ENCODE measurements at places on chromosomes 4 and X. TPM values are rescaled to one million over a fixed set of nuclear protein-coding genes. Genes with fewer than 3 reads are reported as not detected.

PALLD gene
- total RNA-seq = 83.5 TPM

PPP1R2C gene
- not detected for total RNA-seq

DNA sequence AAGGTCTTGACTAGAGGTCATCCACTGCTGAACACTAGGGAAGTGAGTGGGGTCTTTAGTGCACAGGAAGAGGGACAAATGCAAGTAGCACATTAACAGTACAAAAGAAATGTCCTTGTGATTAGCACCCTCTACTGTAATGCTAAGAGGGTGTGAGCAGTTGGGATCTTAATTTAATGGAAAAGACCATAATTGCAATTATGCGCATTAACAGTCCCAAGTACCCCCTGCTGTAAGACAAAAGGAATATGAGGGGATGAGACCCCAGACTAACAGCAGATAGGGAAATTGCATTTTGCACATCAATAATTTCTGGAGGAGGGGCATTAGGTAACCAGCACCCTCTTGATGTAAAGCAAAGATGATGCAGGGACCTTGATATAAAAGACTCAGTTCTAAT lies 285.0 kb downstream of the CHIC1 start:
- no peak for DNase-seq

DNA sequence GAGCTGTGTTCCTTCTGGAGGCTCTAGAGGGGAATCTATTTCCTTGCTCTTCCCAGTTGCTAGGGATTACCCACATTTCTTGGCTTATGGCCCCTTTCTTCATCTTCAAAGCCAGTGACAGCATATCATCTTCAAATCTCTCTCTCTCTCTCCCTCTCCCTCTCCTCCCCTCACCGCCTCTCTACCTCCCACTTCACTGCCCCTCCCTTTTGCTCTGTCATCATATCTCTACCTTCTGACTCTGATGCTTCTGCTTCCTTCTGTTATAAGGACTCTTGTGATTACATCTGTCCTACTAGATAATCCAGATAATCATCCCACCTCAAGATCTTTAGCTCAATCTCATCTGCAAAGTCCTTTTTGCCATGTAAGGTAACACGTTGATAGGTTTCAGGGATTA lies 93.1 kb upstream of the TEX13D start:
- no peak for DNase-seq

- no peak for DNase-seq
These were observed 223.7 kb upstream of the DIPK2B start for GRCh38 chrX:45424326-45424725.

DNA sequence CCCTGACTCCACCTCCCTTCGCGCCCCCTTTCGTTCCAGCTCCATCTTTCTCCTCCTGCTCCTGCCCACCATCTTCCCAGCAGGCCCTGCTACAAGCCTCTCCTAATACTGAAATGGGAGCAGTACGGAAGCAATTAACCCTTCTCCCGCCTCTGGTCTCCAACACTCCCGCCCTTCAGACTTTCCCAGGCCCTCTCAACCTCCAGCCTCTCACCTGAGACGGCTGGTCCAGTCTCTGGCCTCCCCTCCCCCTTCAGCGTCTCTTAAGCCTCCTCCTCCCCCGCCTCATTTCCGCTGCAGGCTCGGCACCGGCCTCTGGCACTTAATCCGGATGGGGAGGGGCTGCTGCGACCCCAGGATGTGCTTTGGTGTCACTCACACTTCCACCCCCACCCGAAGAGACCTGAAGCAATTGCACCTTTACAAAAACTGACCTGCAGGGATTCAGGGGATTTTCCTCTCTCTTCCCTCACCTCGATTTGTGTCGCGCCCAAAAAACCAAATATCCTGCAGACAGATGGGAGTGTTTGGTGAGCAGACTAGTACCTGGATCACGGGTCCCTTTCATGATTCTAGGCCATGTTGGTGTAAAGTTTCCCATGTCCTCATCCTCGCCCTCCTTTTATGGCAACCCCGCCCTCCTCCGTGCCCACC lies 657 bp downstream of the TCEAL8 start:
- peak; percentile 19 for DNase-seq

DNA sequence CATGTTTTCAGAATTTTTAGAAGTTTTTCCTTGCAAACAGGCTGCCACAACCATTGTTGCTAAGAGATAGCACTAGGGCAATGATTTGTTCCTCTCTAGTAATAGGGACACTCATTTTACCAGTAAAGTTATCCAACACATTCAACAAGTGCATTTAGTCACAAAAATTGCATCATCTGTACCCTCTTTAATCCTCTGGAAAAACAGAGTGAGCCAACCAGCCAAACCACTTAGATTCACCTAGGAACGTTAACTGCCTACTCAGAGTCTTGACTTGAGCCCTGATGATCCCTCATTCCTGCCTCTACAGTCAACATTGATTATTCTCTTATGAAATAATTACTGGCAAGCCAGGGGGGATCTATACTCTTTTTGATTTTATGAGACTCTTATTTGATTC lies 17.0 kb upstream of the ADGRA3 start:
- no peak for DNase-seq

GRCh38 chr4:55530167-55530566 lies 16.5 kb downstream of the CLOCK start:
- DNase-seq = no peak

DNA sequence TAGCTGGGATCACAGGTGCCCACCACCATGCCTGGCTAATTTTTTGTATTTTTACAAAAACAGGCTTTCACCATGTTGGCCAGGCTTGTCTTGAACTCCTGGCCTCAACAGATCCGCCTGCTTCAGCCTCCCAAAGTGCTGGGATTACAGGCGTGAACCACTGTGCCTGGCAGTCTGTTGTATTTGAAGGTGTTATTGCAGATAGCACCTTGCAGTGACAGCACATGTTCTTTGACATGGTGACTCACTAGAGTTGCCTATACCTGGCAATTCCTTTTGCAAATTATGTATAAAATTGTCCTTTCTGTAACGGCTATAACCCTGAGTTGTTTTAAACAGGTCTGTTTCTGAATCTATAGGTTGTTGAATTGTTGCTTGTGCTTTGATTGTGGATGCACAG lies 7.9 kb downstream of the OGT start:
- DNase-seq = no peak

DNA sequence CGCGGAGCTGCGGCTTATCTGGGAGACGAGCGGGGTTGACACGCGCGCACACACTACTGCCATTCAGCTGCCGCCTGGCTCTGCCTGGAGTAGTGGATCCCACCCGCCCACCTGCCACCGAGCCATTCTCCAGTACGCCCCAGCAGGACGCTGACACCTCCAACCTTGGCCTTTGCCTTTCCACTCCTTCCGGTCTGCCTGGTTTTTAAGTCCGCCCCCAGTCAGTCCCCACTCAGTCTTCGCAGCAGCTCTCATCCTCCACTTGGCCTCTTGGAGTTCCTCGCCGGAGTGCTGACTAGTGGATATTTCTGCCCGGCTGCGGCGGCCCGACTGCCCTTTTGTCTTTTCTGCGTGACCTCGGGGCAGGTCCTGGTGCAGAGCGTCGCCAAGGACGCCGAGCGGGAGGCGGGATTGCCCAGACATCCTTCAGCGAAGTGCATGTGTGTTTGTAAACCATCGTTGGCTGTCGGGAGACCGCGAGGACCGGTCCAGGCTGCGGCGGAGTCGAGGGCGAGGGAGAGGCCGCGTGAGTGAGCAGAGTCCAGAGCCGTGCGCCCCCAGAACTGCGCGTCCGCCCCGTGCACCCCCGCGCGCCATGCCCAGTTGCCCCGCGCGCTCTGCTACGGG lies 1.1 kb downstream of the SLIT2 start:
- DNase-seq = peak; percentile 87

- no peak for DNase-seq
These were observed 8.7 kb upstream of the TIMM8A start for GRCh38 chrX:101357166-101357795.

GRCh38 chr4:186840771-186841301 lies 117.2 kb upstream of the FAT1 start:
- no peak for DNase-seq

Data from lower leg skin (tissue), 4 donors.